ENCODE measurements at places on chromosomes 6 and 20.

- DNase-seq, result no peak
Observed at GRCh38 chr6:134003542-134003951, 48.9 kb downstream of the SLC2A12 start.

DNA sequence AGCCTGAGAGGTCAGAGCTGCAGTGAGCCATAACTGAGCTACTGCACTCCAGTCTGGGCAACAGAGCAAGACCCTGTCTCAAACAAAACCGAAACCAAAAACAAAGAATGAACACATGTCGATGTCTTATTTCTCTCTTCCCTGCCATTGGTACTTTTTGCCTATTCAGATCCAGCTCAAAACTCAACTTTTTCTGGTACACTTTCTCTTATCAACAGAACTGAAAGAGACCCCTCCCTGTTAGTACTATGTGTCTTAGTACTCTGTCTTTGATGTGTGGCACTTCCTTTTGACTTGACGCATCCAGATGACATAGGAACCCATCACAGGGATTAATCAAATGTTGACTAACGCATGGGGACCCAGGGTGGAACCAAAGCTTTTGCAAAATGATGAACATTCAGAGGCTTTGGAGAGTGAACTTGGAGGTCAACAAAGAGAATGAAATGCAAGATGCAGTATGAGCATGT, 44.8 kb downstream of the AKAP12 start:
- no peak for DNase-seq

DNA sequence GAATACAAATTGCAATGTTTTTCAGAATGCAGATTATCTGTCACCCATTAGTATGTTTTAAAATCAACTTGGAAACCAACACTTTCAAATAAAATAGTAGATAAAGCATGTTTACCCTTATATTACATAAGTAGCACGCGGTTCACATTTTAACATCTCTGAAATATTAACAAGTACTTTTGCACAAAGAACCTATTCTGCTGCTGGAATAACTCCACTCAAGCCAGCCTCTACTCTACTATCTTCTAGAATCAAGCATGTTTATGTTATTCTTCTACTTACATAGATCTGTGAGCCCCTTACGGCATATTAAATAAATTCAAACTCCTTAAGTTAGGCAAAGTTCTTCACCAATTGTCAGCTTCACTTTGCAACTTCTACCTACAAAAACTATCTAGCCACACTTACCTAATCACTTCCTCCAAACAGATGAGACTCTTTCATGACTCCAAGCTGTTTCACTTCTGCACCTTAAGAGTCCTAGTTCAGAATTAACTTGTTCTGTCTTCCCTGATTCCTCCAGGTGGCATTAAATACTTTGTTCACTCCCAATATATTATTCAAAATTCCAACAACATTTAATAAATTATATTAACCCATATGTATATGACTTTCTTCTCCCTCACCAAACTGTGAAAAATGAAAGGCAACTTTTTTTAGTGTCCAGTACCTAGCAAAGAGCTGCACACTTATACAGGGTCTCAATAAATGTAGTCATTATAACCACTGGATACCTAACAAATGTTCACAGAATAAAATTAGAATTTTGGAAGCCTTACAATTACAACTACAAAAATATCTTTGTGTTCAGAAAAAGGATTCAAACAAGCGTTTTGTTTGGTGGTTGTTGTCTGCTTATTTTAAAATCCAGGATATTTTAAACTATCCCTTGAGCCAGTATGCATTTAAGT, 12.1 kb downstream of the CEP85L start:
- DNase-seq, result no peak

- DNase-seq, result no peak
Observed at GRCh38 chr6:108083349-108083748, 8.8 kb upstream of the OSTM1 start.

DNA sequence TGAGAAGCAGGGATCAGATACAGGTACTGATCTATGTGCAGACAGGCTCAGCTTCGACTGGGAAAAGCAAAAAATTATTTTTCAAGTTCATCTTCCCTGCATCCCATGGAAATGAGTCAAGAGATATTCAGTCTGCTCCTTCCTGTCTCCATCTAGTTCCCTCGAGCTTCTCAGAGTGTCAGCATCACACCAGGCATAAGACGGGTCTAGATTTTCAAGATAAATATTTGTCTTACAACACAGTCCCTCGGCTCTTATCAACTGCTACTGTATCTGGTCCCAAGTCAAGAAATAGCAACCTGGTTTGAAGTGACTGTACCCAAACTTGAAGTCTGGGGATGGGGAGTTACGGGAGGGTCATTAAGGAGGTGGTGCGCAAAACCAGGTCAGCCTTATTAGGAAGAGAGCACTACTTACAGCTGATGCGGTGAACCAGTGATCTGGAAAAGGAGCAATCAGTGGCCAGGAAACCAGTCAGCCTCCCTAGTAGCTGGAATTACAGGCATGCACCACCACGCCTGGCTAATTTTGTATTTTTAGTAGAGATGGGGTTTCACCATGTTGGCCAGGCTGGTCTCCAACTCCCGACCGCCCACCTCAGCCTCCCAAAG, 29.7 kb downstream of the ZMYND8 start:
- no peak for DNase-seq

All from stimulated activated CD8-positive, alpha-beta memory T cell treated with anti-CD3 and anti-CD28 coated beads, Interleukin-4, amount 100 ng/mL, for 1 hour (primary cell).